ENCODE measurements at places on chromosomes 5 and 9.

- DNase-seq: no peak
Measured at GRCh38 chr5:158569534-158569933, 530.2 kb downstream of the EBF1 start.

DNA sequence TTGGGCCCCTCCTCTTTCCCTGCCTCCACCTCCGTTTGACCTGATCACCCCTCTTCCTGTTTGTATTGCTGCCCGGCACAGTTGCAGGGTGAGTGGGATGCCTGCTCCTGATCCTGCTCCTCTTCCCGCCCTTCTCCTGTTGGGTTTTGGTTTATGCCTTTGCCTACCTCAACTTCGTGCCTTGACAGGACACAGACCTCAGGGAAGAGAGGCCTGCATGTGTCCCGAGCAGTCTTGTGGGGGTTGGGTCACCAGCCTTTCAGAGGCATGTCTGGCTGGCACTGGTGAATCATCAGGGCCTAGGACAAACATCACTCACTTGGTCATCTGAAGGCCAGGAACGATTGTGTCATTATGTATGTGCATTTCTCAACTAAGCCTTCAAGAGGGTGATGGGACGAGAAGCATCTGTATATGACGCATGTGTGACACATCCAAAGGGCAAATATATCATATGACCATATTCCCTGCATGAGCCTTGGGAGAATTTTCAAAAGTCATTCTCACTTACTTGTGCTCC, 56.9 kb downstream of the NPR3 start:
- no peak for DNase-seq

DNA sequence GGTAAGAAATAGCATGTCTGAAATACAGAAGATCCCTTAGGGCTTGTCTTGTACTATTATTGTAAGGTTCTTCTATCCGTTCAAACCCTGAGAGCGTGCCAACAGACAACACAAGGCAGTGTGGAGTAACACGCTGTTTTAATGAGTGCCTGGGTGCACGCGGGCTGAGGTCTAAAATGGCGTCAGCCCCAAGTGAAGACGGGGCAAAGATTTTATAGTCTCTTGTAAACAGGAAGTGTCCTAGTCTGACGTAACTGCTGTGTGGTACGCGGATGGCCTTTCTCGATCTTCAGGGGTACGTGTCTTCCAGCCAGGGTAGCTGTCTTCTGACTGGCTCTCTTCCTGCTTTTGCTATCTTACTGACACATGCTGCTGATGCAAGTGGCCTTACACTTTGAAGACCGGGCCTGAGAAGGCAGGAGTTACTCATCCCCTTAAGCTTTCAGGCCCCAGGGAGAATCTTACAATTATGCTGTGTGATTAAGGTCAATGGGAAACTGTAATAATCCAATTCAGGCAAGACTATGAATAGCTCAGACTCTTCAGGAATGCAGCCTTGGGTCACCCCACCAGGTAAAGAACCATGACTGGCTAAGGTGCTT, 1812.0 kb upstream of the CDH9 start:
- no peak for DNase-seq

DNA sequence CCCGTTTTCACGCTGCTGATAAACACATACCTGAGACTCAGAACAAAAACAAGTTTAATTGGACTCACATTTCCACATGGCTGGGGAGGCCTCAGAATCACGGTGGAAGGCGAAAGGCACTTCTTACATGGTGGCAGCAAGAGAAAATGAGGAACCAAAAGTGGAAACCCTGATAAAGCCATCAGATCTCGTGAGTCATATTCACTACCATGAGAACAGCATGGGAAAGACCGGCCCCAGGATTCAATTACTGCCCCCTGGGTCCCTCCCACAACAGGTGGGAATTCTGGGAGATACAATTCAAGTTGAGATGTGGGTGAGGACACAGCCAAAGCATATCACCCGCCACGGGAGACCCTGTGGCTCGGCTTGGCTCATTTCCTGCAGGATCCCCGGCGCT, 20.2 kb downstream of the EXD3 start:
- DNase-seq: no peak

DNA sequence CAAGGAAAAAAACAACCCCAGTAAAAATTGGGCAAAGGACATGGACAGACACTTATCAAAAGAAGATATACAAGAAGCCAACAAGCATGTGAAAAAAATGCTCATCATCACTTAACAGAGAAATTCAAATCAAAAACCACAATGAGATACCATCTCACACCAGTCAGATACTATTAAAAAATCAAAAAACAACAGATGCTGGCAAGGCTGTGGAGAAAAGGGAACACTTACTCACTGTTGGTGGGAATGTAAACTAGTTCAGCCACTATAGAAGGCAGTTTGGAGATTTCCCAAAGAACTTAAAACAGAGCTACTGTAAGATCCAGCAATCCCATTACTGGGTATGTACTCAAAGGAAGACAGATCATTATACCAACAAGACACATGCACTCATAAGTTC, 157.4 kb downstream of the EDIL3 start:
- no peak for DNase-seq

GRCh38 chr9:23907343-23907742, 81.3 kb upstream of the ELAVL2 start:
- no peak for DNase-seq

DNA sequence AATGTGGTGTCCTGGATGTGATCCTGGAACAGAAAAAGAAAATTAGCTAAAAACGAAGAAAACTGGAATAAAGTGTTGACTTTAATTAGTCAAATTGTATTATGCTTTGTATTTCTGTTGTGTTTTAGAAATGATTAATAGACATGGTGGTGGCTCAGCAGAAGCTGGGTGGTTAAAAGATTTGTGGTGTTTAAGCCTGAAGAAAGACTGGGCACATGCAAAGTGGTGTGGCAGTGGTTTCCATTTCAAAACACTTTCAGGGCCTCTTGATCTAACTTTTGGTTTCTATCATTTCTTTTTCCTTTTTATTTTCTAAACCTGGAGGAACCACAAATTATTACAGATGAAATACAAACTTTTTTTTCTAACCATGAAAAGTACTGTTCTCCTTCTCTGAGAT, 44.1 kb downstream of the ADGRV1 start:
- DNase-seq: no peak

DNA sequence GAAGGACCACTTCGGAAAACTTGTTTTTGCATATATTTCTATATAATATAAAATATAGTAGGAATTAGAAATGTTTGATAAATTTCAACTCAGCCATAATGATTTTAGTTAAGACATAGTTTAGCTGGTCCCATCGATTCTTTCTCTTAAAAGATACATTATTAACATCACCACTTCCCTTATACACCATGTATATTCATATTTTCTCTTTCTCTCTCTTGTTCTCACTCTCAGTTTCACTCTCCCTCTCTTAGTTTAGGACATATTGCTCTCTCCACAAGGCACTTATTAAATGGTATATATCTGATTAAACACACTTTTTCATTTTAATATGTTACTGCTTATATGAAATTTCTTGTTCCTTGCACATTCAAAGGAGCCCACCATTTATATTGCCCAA, 90.1 kb upstream of the RASEF start:
- DNase-seq: no peak

DNA sequence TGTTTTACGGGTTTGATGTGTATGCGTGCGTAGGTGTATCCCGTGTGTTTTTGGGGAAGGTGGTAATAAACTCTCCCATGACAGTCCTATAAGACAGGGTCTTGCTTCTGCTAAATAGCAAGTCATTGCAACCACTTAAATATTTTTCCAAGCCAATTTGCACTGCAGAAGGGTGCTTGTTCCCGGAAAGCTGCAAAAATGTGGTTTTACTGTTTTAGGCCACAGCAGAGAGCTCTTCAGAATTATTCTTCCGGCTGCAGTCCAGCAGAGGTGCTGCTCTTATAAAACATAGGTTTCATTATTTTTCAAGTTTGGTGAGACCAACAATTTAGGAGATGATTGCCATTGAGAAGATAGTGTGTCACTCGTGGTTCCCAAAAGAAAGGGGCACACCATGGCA, 192.8 kb downstream of the NTRK2 start:
- no peak for DNase-seq

DNA sequence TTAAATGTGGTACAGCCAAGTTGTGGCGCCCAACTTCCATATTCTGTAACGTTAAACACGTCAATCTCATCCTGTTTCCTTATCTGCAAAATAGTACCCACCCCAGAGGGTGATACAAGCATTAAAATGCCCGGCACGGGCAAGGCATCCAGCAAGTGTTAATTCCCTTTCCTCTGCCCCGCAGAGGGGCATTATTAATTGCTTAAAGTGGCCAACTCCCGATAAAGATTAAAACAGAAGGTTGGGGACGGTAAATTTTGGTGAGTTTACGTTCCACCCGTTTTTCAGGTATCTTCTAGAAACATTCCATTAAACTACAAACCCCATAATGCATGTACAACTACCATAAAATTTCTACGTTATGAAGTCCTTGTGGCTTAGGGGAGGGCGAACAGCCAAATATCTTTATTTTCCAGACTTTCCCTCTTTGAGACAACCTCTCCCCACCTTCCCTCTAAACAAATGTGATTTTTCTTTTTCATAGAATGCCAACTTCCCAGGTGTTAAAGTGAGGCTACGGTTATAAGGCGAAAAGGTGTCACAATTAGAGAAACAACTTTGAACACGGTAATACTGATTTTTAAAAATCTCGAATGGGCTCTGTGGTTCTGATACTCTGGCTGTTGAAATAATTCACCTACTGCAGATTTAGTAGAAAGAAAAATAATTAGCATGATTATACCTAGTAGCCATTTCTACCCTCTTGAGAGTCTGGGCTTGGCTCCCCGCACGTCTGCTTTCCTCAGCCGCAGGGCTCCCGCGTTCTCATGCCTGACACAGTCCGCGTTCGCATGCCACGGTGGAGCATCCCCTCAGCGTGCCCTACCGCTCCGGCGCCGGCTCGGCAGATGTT, 1.2 kb upstream of the GPBP1 start:
- DNase-seq: no peak

DNA sequence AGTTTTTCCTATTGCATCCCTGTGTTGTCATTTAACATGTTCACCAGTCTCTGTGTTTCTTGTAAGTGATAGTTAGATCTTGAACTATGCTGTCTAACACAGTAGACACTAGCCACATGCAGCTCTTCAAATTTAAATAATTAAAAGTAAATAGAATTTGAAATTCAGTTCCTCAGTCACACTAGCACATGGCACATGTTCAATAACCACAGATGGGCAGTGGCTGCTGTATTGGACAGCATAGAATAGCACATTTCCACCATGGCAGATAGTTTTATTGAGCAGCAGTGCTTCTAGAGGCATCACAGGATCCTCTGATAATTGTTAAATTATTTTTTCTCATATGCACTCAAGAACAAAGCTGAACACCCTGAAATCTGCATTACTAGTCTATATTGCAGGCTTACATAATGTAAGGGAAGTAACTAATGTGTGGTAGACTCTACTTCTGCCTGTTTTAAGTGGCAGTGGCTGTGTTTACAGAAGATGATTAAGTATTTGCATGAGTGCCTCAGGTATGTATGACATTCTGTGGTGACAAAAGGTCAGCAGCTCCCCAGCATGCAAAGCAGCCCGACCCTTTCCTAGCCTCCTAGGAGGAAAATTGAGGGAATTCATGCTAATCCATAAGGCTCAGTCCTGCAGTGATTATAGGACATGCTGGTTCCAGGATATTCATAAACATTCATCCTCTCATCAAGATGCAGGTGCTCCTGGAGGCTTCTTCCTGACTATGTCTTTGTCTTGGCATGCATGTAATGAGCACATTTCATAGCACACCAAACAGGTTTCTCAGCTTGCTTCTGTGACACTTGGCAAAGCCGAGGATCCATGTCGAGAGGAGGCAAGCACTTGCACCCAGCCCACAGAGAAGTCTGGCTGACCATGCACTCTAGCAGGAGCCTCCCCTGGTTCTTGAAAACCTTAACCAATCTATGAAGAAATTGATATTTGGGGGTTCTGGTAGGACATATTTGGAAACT, 45.5 kb downstream of the SH3RF2 start:
- no peak for DNase-seq

GRCh38 chr9:114501796-114502682, 3.2 kb downstream of the WHRN start:
- DNase-seq: no peak

DNA sequence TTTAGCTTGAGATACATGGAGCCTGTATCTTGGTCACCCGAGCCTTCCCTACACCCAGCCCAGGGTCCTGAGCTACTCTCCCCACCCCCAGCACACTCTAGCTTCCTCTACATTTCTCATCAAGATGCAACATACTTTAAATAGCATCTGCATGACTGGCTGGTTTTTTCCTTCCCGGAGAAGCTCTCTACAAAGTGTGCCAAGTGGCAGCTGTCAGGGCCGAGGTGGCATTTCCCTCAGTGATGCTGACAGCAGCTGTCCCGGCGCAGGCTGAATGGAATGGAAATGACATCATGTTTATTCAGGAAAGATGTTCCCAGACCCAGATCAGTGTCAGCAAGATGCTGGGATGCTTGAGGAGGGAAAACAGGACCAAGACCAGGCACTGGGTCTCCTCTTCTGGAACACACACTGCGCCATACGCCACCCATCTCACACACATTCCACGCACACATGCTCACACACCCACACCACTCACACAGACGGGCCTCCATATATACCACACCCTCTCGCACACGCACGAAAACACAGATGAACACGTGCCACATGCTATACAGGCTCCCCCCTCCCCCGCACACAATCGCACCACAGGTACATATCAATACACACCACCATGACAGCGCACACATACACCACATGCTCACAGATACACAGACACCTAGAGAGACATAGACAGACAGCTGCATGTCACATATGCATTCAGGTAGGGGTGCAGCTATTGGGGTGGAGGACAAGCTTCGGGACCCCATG, 67.8 kb downstream of the LHX2 start:
- DNase-seq: no peak

GRCh38 chr5:74954919-74955318, 88.7 kb upstream of the FAM169A start:
- DNase-seq: no peak

DNA sequence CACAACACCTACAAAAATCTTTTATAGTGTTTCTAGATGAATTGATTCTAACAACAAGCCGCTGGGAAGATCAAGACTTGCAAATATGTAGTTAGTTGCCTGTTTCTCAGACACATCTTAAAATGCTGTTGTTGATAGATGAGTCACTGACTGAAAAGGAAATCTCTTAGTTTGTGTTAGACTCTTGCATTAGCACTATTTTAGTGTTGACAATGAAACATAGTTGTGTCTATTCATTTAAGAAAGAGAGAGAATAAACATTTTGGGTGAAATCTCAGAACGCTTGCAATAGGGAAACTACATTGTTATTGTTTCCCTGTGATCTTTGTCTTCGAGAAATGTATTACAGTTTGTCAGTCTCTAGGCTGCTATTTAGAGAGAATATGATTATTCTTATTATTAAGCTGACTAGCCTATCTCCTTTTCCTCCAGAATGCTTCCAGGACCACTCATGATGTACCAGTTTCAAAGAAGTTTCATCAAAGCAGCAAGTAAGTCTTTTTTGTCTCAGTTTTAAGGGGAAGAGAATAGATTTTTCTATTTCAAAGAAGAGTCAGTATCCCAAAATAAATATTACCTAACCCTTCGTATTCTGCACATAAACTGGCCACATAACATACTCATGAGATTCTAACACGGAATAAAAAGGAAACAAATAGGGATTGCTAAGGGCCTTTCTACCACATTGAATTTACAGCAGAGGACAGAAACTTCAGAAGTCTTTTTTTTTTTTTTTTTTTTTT, 285.6 kb downstream of the ARHGAP26 start:
- no peak for DNase-seq

- DNase-seq: no peak
Measured at GRCh38 chr9:125380406-125380805, 118.8 kb downstream of the GAPVD1 start.
